Dermis blood vessel endothelial cell (primary cell): ENCODE measurements at places on chromosomes 7 and 10. TPM values are rescaled to one million over a fixed set of nuclear protein-coding genes. Genes with fewer than 3 reads are reported as not detected.

DNA sequence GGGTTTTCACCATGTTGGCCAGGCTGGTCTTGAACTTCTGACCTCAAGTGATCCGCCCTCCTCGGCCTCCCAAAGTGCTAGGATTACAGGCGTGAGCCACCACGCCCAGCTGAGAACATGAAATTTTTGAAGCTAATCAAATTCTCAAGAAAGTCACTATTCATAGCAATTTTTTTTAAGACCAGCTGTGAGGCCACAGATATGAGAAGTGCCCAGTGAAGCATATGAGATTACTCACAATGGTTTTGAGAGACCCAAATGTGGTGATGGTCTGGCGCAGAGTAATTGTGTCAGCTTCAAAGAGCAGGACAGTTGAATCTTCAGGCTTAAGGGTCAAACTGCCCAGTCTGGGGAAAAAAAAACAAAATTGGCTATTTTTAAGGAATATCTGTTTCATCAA lies 16.2 kb downstream of the NCOA4 start:
- no peak for DNase-seq

GRCh38 chr7:80908360-80908797 lies 10.5 kb downstream of the SEMA3C start:
- no peak for DNase-seq

DNA sequence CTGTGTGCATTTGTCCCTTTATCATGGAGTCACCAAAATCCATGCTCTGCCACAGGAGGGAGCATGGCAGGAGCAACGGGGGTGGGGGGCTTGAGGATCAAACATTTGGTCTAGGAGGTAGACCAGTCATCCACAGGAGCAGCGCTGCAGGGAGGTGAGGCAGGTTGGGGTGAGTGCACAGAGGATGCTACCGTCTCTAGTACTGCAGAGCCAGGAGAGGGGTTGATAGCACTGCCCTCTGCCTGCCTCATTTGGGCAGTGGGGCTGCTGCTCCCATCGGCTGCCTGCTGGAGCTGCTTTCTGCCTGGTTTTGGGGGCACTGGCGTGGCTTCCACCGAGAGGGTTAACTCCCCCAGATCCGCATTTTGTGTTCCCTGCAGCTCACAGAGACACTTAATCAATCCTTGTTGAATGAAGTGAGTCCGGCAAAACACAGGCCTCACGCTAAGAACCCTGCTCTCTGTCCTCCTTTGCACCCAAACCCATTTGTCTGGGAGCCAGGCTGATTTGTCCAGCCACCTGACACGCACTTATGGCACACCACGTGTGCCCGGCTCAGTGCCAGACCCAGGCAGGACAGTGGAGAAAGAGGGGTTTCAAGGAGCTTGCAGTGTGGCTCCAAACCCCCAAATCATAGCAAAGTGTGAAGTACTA lies 527.1 kb upstream of the FOXK1 start:
- DNase-seq = no peak

DNA sequence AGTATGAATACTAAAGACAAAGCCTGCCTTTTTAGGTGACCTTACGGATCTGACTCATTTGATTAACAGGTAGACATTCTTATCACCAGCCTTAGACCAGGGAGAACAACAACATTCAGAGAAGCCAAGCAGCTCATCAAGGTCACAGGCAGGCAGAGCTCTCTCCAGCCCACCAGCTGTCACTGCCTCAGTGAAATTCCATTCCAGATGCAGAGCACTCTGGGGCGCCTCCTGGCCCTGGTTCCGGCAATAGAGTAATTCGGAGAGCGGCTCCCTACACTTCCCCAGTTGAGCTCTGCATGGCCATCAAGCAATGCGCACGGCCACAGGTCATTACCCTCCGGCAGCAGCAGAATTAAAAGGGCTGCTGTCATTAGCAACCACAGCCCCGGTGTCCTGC lies 164.7 kb downstream of the TCERG1L start:
- no peak for DNase-seq

The HOXA9 gene
- total RNA-seq = 9.0 and 11.8 TPM in 2 replicates

The SLC26A5 gene
- 0.85 and 0.93 TPM in 2 replicates for total RNA-seq

- no peak for DNase-seq
These were observed 37.1 kb downstream of the CCDC71L start for GRCh38 chr7:106623853-106624252.
